Activated CD4-positive, alpha-beta T cell treated with anti-CD3 and anti-CD28 coated beads, Interleukin-2, amount 10 ng/mL, durations not matched to agents 24 days and 14 days (primary cell): ENCODE measurements at places on chromosomes 11 and 22. TPM values are rescaled to one million over a fixed set of nuclear protein-coding genes. Genes with fewer than 3 reads are reported as not detected.

Gene KRTAP5-2
- not detected in 2 replicates for total RNA-seq

Gene MRGPRX3
- not detected in 2 replicates for total RNA-seq

Gene RDX
- 87.6 and 88.4 TPM in 2 replicates for total RNA-seq

Gene TREH
- not detected in 2 replicates for total RNA-seq

Gene MAPK8IP1
- total RNA-seq = 0.49 and 0.83 TPM in 2 replicates

Gene BIRC3
- 100 and 102 TPM in 2 replicates for total RNA-seq

Gene SERPIND1
- not detected in 2 replicates for total RNA-seq

Gene CCDC88B
- 116 and 119 TPM in 2 replicates for total RNA-seq

Gene OR2AG2
- total RNA-seq = 0.62 and 0.70 TPM in 2 replicates
